ENCODE measurements at places on chromosomes 2 and 18. TPM values are rescaled to one million over a fixed set of nuclear protein-coding genes. Genes with fewer than 3 reads are reported as not detected.

- H3K4me1 ChIP-seq: peaks cover 13% of the 10 kb centered on the region
- no peak overlapping the region for H3K4me3 ChIP-seq
- H3K27ac ChIP-seq: no peak overlapping the region
Measured at GRCh38 chr2:135768863-135769262, 27.2 kb downstream of the UBXN4 start.

GRCh38 chr18:23998820-23999219 lies 15.7 kb upstream of the TTC39C start:
- DNase-seq: no peak
- H3K4me3 ChIP-seq: peak overlapping the region; percentile 44
- no peaks in the 10 kb centered on the region for H3K27me3 ChIP-seq
- H3K27ac ChIP-seq: peak overlapping the region; percentile 32
- peaks cover 76% of the 10 kb centered on the region for H3K4me1 ChIP-seq
- H3K36me3 ChIP-seq: no peaks in the 10 kb centered on the region

DNA sequence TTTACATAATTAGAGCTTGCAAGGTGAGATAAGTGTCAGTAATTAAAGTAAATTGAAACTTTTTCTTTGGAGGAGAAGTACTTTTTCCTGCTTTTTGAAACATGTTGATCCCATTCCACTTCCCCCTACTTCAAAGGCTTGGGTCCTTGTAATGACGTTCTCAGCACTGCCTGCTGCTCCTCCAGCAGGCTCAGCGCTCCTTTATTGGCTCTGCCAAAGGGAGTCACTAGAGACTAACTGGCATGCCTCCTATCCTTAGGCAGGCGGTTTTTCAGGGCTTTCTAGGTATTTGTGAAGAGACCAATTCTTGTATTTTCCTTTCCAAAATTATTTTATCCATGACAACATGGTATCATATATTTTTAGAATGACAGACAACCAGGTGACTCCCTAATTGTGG lies 43.9 kb upstream of the ACADL start:
- H3K36me3 ChIP-seq: no peaks in the 10 kb centered on the region
- no peak overlapping the region for H3K27ac ChIP-seq
- DNase-seq: no peak
- H3K4me1 ChIP-seq: no peaks in the 10 kb centered on the region
- H3K27me3 ChIP-seq: peaks cover 4% of the 10 kb centered on the region
- H3K4me3 ChIP-seq: no peak overlapping the region

GRCh38 chr2:127642706-127643438 lies 3.1 kb upstream of the GPR17 start:
- H3K27ac ChIP-seq: no peak overlapping the region
- H3K4me1 ChIP-seq: peaks cover 30% of the 10 kb centered on the region
- no peaks in the 10 kb centered on the region for H3K27me3 ChIP-seq

GRCh38 chr2:55901941-55902340 lies 21.6 kb downstream of the EFEMP1 start:
- no peaks in the 10 kb centered on the region for H3K36me3 ChIP-seq
- no peak overlapping the region for H3K4me3 ChIP-seq
- DNase-seq: no peak

- no peak overlapping the region for H3K4me3 ChIP-seq
- H3K27me3 ChIP-seq: no peaks in the 10 kb centered on the region
- no peak for DNase-seq
- H3K36me3 ChIP-seq: no peaks in the 10 kb centered on the region
- H3K4me1 ChIP-seq: no peaks in the 10 kb centered on the region
- H3K27ac ChIP-seq: no peak overlapping the region
Measured at GRCh38 chr18:6547476-6547875, 132.8 kb upstream of the L3MBTL4 start.

DNA sequence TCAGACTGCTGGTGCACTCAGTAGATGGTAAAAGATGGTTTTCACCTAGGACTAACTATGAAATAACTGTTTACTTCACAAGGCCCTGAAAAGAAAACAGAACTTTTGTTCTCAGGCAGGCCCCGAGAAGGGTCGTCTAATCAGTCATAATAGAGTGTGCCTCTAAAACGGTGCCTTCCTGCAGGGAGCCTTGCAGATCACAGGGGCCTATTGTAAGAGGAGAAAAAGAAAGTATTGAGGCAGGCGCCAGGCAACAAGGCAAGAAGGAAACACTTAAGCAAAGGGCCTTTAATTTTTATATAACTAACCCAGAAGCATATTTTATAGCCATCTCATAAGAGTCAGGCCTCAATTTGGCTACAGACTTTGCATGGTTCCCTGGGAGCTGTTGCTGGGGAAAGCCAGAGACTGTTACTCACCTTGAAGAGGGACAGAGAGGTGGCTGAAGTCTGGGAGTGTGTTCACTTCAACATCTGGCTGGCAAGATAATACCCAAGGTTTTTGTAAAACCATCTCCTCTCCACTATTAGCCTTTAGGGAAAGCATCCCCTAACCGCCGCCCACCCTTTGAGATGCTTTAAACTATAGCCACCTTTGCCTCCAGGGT lies 117.1 kb downstream of the PRPF40A start:
- no peak overlapping the region for H3K4me3 ChIP-seq
- H3K27me3 ChIP-seq: peaks cover 6% of the 10 kb centered on the region
- DNase-seq: no peak
- no peaks in the 10 kb centered on the region for H3K4me1 ChIP-seq

DNA sequence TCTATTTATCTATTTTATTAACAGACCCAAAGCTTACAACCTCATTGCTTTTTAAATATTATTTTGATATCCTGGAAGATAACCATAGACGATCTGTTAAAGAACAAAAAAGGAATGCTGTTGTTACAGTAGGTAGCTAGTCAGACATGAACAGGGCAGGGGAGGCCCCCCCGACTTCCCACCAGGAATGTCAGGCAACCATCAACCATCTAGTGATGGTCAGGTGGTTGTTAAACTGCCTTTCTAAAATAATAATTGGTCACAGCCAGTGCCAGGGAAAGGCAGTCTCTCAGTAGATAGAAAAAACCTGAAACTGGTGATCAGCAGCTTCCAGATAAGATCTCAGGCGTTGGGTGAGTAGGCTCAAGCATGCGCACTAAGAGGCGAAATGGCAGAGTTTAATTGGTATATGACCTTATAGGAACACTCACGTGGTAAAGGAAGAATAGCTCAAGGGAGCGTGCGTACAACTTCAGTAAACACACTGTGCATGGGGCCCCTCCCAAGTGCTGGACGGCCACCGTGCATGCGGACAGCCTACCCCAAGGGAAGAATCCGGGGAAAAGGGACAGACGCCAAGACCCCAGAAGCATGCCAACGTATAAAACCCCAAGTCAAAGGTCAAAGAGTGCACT lies 32.5 kb upstream of the CCL20 start:
- H3K27ac ChIP-seq: no peak overlapping the region
- peaks cover 5% of the 10 kb centered on the region for H3K27me3 ChIP-seq
- no peak overlapping the region for H3K4me3 ChIP-seq
- peaks cover 19% of the 10 kb centered on the region for H3K4me1 ChIP-seq
- no peaks in the 10 kb centered on the region for H3K36me3 ChIP-seq

DNA sequence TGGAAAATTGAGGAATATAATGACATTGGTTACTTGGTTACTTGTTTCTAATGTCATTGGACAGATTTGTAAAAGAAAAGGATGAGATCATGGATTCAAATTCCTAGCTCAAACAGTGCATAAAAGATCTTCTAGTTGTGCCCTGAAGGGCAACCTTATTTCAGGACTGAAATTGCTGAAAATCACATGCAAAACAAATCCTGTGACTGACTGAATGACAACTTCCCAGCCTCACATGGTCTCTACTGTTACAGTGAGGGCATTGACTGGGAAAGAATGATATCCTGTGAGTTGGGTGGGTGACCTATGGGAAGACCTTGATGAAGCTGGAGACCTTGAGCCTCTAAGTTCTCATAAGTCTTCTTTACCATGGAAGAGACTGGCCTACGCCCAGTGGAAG lies 90.4 kb upstream of the HAAO start:
- H3K4me3 ChIP-seq: no peak overlapping the region
- DNase-seq: no peak
- H3K4me1 ChIP-seq: peaks cover 28% of the 10 kb centered on the region
- no peaks in the 10 kb centered on the region for H3K36me3 ChIP-seq

DNA sequence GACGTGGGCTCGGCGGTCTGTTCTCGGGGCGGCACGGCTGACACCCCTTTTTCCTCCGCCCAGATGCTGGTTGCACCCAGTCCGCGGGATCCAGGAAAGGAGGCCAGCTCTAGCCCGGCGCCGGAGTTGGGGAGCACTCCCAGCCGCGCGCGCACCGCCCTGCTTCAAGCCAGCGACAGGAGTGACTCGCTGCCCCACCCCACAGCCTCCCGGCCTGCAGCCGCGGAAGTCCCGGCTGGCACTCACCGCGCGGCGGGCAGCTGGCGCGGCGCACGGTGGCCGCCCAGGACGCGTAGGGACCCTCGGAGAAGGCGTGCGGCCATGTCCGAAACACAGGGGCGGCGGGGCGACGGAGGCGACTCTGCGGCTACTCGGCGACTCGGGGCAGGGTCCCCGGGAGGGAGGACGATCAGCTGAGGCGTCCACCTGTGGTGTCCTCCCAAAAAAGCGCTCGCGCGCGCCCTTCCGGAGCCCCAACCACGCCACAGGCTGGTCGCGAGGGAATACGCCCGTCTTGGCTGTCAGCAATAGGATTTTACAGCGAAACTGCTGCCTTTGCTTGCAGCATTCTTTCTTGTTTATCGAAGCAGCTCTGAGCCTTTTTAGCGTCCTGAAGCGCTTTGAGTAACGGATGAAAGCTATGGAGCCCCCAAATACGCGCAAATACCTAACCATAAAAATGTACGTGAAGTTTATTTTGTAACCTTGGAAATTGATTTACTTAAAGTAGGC lies at the start of gene ACADL:
Gene ACADL (minus strand): TSS at position 507 of the 732 bp plus-strand sequence. CDS start 184 bp downstream, at position 323.
- no peaks in the 10 kb centered on the region for H3K4me1 ChIP-seq
- H3K27me3 ChIP-seq: peaks cover 40% of the 10 kb centered on the region
- no peaks in the 10 kb centered on the region for H3K36me3 ChIP-seq
- DNase-seq: peak; percentile 22
- no peak within 1 kb of the TSS for H3K27ac ChIP-seq

DNA sequence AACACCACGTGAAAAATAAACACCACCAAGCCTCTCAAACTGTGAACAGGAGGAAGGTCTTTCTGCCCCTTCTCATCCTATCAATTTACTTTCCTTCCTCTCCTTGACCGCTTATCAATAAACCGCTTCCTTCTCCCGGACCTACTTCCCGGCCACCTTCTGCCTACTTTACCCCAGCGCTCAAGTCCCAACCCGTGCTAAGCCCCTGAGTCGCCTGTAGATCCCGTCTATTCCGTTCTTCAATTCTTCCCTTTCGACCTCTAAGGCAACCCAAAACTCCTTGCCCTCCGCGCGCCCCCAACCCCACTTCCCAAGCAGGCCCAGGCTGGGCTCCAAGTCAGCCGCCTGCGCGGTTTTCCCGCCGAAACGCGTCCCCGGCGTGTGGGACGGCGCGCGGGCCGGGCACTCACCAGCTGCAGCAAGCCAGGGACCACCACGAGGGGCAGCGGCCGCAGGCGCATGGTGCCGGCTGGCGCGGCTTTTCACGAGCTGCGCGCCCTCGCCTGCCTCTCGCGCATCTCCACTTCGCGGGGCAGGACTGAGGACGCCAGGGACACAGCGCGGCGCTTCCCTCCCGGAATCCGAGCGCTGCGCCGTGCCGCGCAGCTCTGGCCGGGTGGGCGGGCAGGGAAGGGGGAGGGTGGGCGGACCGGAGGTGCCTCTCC lies at the start of gene NXPH2:
Gene NXPH2 (minus strand): TSS at position 610 of the 665 bp plus-strand sequence. CDS start 149 bp downstream, at position 461.
- no peaks in the 10 kb centered on the region for H3K36me3 ChIP-seq
- DNase-seq: no peak
- H3K4me1 ChIP-seq: peaks cover 3% of the 10 kb centered on the region
- H3K27me3 ChIP-seq: peaks cover 32% of the 10 kb centered on the region
- no peak within 1 kb of the TSS for H3K4me3 ChIP-seq

DNA sequence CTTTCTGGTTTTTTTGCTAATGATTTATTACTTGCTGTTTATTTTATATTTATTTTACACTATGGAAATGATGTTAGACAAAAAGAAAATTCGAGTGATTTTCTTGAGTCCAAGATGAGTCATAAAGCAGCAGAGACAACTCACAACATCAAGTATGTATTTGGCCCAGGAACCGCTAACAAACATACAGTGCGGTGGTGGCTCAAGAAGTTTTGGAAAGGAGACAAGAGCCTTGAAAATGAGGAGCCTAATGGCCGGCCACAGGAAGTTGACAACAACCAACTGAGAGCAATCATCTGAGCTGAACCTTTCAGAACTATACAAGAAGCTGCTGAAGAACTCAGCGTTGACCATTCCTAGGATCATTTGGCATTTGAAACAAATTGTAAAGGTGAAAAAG lies 594.1 kb downstream of the SATB2 start:
- no peaks in the 10 kb centered on the region for H3K36me3 ChIP-seq
- no peak for DNase-seq
- no peak overlapping the region for H3K4me3 ChIP-seq
- no peaks in the 10 kb centered on the region for H3K27me3 ChIP-seq
- H3K27ac ChIP-seq: no peak overlapping the region
- no peaks in the 10 kb centered on the region for H3K4me1 ChIP-seq

KIF5C gene
- total RNA-seq: 25.2 TPM

ENOSF1 gene
- total RNA-seq: 61.2 TPM

AQP12B gene
- total RNA-seq: not detected

GPR55 gene
- total RNA-seq: 1.6 TPM

MAP3K19 gene
- total RNA-seq: not detected

Measured in activated CD4-positive, alpha-beta memory T cell treated with anti-CD3 and anti-CD28 coated beads for 36 hours (primary cell).